Left kidney (tissue), 8 donors: ENCODE measurements at places on chromosomes 4 and X. TPM values are rescaled to one million over a fixed set of nuclear protein-coding genes. Genes with fewer than 3 reads are reported as not detected.

GRCh38 chr4:152571296-152571695 lies 35.4 kb upstream of the FBXW7 start:
- no peak for DNase-seq

DNA sequence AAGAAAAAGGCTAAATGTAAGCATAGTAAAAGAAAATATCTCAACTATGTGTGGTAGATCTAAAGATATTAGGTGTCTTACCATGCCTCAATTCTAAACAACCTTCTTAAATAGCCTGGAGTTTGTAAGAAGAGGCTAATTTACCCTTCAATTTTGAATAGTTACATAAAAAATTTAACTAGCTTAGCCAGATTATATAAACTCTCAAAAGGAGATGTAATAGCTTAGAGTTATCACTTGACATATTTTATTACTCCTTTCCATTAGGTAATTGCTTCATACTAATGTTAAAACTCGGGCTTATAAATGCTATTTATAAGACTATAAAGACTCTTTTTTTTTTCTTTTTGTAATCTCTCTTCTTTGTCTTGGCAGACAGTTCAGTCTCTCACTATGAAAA lies 297.5 kb upstream of the PABPC4L start:
- DNase-seq = no peak

- no peak for DNase-seq
These were observed 153.7 kb upstream of the GPR101 start for GRCh38 chrX:137187540-137187939.

DNA sequence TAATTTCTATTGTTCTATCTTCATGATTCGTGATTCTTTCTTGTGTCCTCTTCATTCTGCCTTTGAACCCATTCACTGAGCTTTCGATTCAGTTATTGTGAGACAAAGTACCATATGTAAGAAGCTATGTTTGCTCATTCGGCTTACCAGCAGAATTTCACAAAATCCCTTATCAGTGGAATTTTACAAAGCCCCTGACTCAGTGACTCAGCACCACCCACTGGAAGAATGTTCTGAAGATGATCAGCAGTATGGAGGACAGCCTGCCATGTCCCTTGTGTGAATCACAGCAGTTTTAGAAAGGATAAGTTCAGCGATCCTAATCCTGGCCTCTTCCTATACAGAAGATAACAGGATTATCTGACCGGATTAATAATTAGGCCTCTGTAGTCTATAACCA lies 5.8 kb upstream of the UXT start:
- DNase-seq = no peak

GRCh38 chr4:38073596-38074234 lies 113.5 kb downstream of the PTTG2 start:
- DNase-seq = no peak

- DNase-seq = no peak
These were observed 20.1 kb upstream of the ADRA2C start for GRCh38 chr4:3745886-3746656.

GRCh38 chr4:107734120-107734519 lies 14.1 kb upstream of the PAPSS1 start:
- no peak for DNase-seq

GRCh38 chrX:129980001-129980401 lies 2.4 kb upstream of the BCORL1 start:
- DNase-seq = no peak

GRCh38 chr4:162350331-162350730 lies 186.5 kb upstream of the FSTL5 start:
- no peak for DNase-seq

Gene SPANXA2
- not detected for polyA plus RNA-seq

Gene SULT1B1
- 0.73 TPM for polyA plus RNA-seq

Gene GPAT3
- 14.5 TPM for polyA plus RNA-seq

Gene TLR3
- polyA plus RNA-seq = 11.4 TPM
